CD4-positive, alpha-beta T cell treated with Interleukin-12 subunit alpha and Interleukin-12 subunit beta, for 1 hour (primary cell): ENCODE measurements at places on chromosomes 1 and 21.

- DNase-seq: peak; percentile 8
Measured at GRCh38 chr1:7856345-7856744, 3.5 kb upstream of the UTS2 start.

DNA sequence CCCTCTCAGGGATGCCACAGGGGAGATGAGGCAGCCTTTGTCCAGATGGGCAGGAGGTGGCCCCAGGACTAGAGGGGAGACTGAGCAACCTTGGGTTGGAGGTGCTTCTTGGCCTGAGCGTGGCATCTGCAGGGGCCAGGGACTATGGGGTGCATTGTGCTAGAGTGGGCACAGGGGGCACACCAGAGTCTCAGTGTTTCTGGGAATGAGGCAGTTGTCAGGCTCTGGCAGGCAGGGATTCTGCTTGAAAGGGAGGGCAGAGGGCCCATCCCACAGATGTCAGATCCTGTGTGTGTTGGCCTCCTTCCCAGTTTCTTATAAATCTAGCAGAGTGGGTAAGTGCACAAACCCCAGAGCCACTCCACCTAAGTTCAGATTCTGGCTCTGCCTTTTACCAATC lies 13.7 kb downstream of the LGR6 start:
- no peak for DNase-seq

- no peak for DNase-seq
Measured at GRCh38 chr1:22772014-22772413, 61.4 kb downstream of the EPHB2 start.

DNA sequence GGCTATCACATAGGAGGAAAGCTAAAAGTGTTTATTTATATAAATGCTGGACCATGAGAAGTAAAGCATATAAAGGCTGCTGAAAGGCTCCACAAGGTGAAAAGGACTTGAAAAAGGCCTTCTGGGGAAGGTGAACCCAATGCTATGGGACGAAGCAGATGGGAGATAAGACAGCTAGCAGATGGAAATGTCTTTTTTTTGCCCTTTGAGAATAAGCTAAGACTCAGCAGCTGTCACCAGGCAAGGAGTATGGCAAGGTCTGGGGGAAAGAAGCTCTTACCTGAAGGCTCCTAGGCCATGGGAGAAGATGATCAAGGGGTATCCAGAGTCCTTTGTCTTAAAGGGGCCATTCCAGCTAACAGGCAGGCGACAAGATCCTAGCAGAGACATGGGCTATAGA lies 9.9 kb downstream of the PAFAH2 start:
- no peak for DNase-seq

- DNase-seq: peak; percentile 19
Measured at GRCh38 chr1:152398812-152399698, 15.0 kb downstream of the CRNN start.

DNA sequence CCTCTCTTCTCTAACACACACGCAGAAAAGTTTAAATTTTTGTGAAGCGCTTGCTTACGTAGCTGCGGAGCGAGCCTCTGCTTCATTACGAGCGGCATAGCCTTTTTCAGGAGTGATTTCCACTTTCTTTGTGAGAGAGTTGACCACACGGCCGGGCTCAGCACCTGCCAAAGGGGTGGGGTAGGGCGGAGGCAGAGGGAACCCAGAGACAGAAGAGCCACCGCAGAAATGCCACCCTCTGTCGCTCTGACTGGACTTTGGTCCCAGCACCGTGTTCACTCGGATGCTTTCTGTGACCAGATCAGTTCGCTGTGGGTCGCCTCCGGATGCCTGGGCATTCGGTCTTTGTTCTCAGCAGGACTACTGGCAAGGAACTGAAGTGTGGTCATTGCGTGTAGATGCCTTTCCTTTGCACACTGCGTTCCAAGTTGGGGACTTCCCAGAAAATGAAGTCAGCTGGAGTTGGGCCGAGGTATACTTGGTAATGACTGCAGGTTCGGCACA lies 883 bp downstream of the CHODL start:
- no peak for DNase-seq

GRCh38 chr1:73042403-73042802 lies 760.1 kb upstream of the NEGR1 start:
- DNase-seq: no peak

DNA sequence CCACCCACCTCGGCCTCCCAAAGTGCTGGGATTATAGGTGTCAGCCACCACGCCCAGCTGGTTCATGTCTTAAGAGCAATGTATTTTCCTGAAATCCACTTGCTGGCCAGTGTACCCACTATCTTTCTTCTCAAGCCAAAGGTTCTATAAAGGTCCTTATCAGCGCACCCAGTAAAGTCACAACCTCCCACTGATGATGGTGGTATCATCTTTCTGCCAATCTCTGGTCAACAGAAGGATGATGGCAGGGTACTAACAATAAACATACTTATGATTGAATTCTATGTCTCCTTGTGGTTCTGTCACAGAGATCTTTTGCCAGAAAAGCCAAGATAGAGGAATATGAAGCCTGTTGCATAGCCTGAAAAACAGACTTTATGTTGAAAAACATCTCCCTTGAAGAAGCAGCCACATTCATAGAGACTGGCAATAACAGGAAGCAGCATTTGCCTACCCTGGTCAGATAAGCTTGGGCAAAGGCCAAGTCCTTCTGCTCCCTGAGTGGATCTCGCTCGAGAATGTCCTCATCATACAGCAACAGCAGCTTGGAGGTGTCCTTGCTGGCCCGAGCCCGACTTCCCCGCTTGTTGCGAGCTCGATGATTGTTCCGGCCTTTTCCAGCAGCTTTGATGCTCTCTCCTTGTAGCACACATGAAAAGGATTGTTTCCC lies 73.0 kb downstream of the DAP3 start:
- no peak for DNase-seq

DNA sequence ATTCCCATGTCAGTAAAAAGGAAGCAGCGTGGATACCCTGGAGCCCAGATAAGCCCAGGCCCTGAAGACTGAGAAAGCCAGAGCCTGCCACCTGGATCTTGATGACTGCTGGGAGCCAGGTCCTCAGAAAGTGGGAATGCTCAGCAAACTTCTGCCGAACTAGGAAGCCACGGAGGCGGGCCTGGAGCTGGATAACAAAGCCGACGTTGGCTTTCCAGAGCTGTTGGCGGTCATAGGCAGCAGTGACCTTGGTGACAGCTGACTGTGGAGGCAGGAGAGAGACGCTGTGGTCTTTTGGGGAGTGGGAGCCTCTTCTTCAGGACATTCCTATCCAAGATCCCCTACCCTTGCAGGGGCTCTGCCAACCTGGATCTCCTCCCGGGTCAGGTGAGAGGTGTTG lies 24.4 kb downstream of the IQGAP3 start:
- no peak for DNase-seq
